ENCODE measurements at places on chromosomes 5 and 9.

GRCh38 chr9:19379697-19380046, 364 bp downstream of the RPS6 start:
- no peak for DNase-seq

GRCh38 chr5:78530342-78531096, 118.1 kb downstream of the LHFPL2 start:
- no peak for DNase-seq

DNA sequence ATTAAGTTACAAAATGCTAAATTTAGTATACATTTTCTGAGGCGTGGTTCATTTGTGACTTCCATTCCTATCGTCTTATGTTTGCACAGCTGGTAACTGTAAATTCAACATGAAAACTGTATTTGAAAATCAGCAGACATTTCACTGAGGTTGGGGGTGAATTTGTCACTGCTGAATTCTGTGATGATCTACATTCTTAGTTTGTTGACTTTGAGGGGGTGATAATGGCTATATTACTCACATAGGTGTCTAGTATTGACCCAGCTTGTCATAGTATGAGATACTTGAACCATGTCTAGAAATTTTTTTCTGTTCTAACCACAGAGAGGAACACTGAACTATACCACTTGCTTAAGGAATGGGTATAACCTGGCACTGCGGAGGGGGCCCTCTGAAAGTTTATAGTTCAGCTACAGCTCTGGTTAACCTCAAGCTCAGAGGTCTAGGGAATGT, 313.3 kb downstream of the PIK3R1 start:
- DNase-seq = no peak

GRCh38 chr5:23445573-23445972, 61.8 kb upstream of the PRDM9 start:
- no peak for DNase-seq

GRCh38 chr5:159415301-159415937, 85.1 kb upstream of the IL12B start:
- no peak for DNase-seq

DNA sequence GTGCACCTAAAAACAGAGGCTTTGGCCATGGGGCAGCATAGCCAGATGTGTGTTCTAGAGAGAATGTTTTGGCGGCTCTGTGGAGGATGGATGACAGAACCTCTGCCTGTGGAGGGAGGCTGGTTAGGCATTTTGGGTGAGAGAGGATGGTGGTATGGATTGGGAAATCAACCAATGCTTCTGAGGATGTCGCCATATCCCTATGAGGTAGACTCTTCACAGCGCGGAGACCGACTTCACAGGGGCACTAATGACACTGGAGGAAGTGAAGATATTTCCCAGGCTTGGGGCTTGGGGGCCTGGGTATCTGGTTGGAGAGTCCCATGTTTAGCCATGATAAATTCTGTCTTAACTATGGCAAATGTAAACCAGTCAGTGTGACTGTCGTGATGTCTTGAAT, 140.6 kb upstream of the KLF4 start:
- no peak for DNase-seq

DNA sequence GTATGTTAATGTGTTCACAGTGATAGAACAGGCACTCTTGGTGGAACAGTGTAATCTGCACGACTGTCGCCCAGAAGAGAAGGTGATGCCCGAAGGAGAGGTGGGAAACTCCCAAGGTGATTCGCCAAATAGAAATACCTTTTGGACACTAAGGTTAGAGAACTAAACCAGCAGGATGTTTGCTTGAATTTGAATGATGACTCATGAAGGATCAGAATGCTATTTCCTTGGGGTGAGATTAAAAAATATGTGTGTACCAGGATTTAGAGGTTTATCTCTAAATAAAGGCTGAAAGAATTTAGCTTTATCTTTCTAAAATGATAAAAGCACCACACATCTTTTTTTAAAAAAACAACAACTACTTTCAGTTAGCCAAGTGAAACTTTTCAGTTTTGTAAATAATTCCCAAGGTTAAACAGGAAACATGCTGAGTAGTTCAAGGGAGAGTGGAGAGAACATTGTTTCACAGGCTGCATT, 297.4 kb upstream of the TAS2R1 start:
- no peak for DNase-seq

DNA sequence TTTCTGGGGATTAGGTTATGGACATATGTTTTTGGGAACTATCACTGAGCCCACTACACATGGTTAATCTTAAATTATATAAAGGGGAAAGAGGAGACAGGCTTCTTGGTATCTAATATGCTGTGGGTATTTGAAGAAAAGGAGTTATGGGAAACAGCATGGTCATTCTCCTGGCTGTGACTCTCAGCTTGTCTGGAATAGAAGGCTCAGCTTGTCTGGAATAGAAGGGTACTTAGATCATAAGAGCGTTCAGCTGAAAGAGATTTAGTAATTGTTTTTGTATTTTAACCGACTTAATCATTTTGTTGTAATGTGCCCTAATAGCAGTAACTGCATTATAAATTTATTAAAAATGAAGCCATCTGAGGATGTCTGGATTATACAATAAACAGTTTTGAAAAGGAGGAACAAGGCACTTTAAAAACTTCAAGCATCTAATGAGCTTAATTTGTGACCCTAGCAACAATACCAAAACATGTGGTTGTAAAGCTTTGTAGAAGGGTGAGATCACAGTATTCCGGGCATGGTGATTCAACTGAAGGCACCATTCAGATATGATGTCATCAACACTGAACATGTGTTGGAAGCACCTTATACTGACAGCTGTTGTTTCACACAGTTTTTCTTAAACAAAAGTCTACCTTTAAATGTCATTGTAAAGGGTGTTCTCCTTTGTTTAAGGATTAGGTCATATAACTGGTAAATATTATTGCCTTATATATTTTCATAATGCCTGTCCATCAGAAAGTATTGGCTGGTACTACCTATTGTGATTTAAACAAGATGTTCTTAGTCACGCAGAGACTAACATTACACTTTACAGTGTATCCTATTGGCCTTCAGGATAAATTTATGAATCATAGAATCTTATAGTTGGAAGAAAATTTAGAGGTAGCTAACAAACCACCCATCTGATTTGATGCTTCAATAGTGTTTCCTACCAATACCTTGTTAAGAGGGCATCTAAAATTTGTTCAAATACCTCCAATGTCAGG, 2174.1 kb upstream of the WWC1 start:
- no peak for DNase-seq
